Activated gamma-delta T cell treated with anti-CD3 and anti-CD28 coated beads, Interleukin-2, amount 50 U/mL, for 16 hours (primary cell): ENCODE measurements at places on chromosomes 12 and 14.

- DNase-seq = no peak
Measured at GRCh38 chr12:79534029-79534867, 156.5 kb downstream of the PAWR start.

DNA sequence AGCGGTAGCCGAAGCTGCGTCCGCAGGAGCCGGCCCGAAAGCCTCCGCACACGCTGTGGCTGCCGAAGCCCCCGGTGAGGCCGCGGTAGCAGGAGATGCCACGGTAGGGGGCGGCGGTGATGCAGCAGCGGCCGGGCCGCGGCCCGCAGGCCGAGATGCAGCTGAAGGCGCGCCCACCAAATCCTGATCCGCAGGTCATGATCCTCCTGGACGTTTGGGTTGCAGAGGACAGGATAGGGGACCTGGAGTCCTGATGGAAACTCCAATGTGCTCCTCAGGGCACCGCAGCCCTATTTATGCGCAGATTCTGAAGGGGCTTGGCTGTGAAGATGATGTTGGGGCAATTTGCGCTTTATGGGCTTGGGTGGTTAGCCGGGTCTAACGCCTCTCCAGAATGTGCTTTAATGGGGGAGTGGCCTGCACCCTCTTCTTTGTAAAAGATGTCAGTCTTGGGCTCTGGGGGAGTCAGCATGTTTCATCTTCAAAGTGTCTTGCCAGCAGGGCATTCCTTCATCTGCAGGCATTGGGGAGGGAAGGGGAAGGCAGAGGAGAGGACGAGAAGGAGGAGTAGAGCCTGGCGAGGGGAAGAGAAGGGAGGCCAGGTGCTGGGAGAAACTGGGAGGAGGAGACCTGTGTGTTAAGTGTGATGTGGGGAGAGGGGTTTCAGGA lies at the start of gene KRT81:
KRT81 (minus strand) TSS at position 268 of the 669 bp plus-strand sequence; CDS start at position 199, 69 bp downstream.
- no peak for DNase-seq

- DNase-seq = no peak
Measured at GRCh38 chr12:71685312-71685906, 473 bp upstream of the TMEM19 start.

- no peak for DNase-seq
Measured at GRCh38 chr12:84134797-84135366, 777.7 kb downstream of the SLC6A15 start.

DNA sequence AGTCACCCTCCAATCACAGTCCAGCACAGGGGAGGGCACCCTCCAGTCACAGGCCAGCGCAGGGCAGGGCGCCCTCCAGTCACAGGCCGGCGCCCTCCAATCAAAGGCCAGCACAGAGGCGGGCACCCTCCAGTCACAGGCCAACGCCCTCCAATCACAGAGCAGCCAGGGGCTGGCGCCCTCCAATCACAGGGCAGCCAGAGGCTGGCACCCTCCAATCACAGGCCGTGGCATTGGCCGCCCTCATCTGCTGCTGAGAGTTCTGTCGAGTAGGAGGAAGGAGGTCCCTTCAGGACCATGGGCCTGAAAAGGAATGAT lies 26.6 kb downstream of the DDX51 start:
- no peak for DNase-seq
